ENCODE measurements at places on chromosomes 1 and 21. TPM values are rescaled to one million over a fixed set of nuclear protein-coding genes. Genes with fewer than 3 reads are reported as not detected.
A peak's percentile ranks its signal among the peaks of the same experiment; 100 is the strongest.

GRCh38 chr1:14535619-14536355 is 62.7 kb upstream of the KAZN start:
- no peaks in the 10 kb centered on the region for H3K36me3 ChIP-seq
- no peak overlapping the region for H3K27ac ChIP-seq
- DNase-seq = no peak
- H3K27me3 ChIP-seq = no peaks in the 10 kb centered on the region
- H3K4me3 ChIP-seq = no peak overlapping the region
- H3K4me1 ChIP-seq = peaks cover 9% of the 10 kb centered on the region

- no peak overlapping the region for H3K27ac ChIP-seq
- H3K4me3 ChIP-seq = no peak overlapping the region
- no peaks in the 10 kb centered on the region for H3K27me3 ChIP-seq
Measured at GRCh38 chr1:153598309-153599172, 14.4 kb downstream of the S100A16 start.

- H3K4me1 ChIP-seq = no peaks in the 10 kb centered on the region
- no peaks in the 10 kb centered on the region for H3K36me3 ChIP-seq
- no peak overlapping the region for H3K27ac ChIP-seq
- H3K27me3 ChIP-seq = no peaks in the 10 kb centered on the region
Measured at GRCh38 chr1:213291526-213291925, 240.5 kb downstream of the RPS6KC1 start.

DNA sequence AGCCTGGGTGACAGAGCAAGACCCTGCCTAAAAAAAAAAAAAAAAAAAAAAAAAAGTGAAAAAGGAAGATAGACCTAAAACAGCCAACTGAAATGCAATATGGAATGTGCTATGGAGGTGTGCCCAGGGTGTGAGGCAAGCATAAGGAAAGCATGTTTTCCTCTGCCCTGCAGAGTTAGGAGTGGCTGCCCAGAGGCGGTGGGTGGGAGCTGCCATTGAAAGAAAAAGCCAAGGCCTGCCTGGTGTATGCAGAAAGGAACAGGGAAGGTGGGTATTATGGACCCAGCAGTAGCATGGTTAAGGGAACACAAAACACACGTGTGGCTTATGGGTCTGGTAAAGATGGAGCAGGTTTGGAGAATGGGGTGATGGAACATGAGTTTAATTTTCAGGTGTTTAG is 8.9 kb downstream of the CD244 start:
- no peak for DNase-seq
- H3K4me1 ChIP-seq = no peaks in the 10 kb centered on the region
- no peaks in the 10 kb centered on the region for H3K36me3 ChIP-seq
- no peak overlapping the region for H3K4me3 ChIP-seq
- H3K27me3 ChIP-seq = no peaks in the 10 kb centered on the region

DNA sequence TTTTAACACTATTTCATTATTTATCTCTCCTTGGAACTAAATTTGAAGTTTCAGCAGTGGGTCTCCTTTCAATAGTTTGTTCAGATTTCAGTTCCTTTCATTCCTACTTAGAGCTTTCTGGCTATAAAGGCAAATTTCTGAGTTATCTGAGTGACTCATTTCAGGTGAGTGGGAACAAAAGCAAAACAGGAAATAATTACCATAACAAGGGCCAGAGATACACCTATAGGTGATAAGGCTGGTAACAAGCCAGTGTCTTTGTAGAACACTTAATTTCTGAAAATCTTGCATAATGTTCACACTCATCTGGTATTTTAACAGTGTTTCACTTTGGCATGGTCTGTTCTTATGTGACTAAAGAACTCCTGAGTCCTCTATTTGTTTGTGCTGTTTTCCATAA is 64.5 kb upstream of the PRRC2C start:
- H3K4me1 ChIP-seq = no peaks in the 10 kb centered on the region
- DNase-seq = no peak
- no peaks in the 10 kb centered on the region for H3K36me3 ChIP-seq
- H3K4me3 ChIP-seq = no peak overlapping the region
- H3K27ac ChIP-seq = no peak overlapping the region

GRCh38 chr1:149986486-149987296 is 23.8 kb downstream of the OTUD7B start:
- DNase-seq = no peak
- H3K4me1 ChIP-seq = peaks cover 36% of the 10 kb centered on the region
- no peaks in the 10 kb centered on the region for H3K27me3 ChIP-seq

GRCh38 chr21:44579056-44579832 is 1.2 kb downstream of the KRTAP10-5 start:
- H3K36me3 ChIP-seq = no peaks in the 10 kb centered on the region
- no peaks in the 10 kb centered on the region for H3K27me3 ChIP-seq
- no peaks in the 10 kb centered on the region for H3K4me1 ChIP-seq

DNA sequence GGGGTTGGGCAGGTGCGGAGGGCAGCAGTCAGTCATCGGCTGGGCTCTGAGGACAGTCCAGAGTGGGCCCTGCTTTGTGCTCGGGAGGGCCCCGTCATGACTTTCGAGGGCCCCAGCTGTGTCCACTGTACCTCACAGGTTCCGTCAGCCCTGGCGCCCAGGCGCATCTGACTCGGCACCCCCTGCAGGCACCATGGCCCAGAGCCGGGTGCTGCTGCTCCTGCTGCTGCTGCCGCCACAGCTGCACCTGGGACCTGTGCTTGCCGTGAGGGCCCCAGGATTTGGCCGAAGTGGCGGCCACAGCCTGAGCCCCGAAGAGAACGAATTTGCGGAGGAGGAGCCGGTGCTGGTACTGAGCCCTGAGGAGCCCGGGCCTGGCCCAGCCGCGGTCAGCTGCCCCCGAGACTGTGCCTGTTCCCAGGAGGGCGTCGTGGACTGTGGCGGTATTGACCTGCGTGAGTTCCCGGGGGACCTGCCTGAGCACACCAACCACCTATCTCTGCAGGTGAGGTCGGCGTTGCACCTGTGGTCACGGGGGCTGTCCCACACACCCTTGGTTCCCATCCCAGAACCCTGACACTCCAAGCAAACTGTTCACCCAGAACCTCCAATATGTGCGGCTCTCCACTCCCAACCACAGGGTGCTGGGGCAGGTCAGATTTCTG is 7.8 kb downstream of the PODN start:
- no peak for DNase-seq
- no peaks in the 10 kb centered on the region for H3K4me1 ChIP-seq
- H3K36me3 ChIP-seq = no peaks in the 10 kb centered on the region
- H3K27me3 ChIP-seq = no peaks in the 10 kb centered on the region
- no peak overlapping the region for H3K4me3 ChIP-seq

- H3K36me3 ChIP-seq = no peaks in the 10 kb centered on the region
- H3K27me3 ChIP-seq = no peaks in the 10 kb centered on the region
- H3K4me3 ChIP-seq = no peak overlapping the region
- H3K27ac ChIP-seq = peak overlapping the region; percentile 37
Measured at GRCh38 chr1:89897347-89898133, 76.7 kb downstream of the LRRC8D start.

Gene CNTN2
- 0.27 TPM for total RNA-seq

Gene PBXIP1
- 205 TPM for total RNA-seq

Gene TSPAN1
- total RNA-seq = 136 TPM

Gene OR2T4
- not detected for total RNA-seq

Gene FCRL1
- not detected for total RNA-seq
